CD4-positive, alpha-beta T cell treated with Interleukin-15 for 4 hours (primary cell): ENCODE measurements at places on chromosomes 5 and 9.

DNA sequence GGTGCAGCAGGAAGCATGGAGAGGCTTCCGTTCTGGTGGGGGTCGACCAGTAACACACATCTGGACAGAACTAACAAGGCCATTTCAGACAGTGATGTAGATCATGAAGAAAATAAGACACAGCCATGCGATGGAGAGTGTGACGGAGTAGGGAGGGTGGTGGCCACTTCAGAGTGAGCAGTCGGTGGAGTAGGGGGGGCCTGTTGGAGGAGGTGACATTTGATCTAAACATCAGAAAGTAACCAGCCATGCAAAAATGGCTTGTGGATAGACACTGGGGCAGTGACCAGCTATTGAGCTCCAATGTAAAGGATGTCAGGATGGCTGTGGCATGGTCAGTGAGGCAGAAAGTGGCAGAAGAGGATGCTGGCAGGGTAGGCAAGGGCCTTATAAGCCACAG is 65.9 kb downstream of the PPARGC1B start:
- DNase-seq: no peak

DNA sequence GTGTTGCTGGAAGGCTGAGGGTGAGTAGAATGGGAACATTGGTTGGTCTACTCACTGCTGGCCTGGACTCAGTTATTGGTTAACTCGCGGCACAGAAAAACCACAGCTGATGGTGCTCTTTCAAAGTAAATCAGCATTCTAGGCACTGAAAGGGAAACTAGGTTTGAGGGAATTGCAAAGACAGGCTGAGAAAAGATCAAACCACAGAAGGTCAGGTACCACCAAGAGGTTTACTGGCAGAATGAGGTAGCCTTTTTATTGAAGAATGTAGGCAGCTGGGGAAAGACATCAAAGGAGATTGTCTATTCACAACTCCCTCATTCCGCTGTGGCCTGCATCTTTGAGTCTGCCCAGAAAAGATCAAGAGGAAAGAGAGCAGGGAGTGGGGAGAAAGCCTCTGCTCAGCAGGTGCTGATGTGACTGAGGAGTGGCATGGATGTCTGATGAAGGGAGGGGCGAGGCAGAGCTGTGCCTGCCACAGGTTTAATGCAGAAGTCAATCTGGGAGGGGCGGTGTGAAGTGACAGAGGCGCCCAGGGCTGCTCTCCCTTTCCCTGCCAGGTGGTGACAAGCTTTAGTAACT is 255.5 kb downstream of the MAN2A1 start:
- DNase-seq: no peak

GRCh38 chr9:129602598-129603415 is 18.1 kb downstream of the C9orf50 start:
- DNase-seq: no peak

GRCh38 chr5:80978772-80979317 is 18.7 kb downstream of the RASGRF2 start:
- DNase-seq: no peak

- no peak for DNase-seq
Measured at GRCh38 chr5:74081126-74081525, 455.1 kb downstream of the ARHGEF28 start.

GRCh38 chr9:272251-273213 is 57.9 kb downstream of the DOCK8 start:
- peak; percentile 88 for DNase-seq

- DNase-seq: no peak
Measured at GRCh38 chr9:135809166-135809565, 98.2 kb downstream of the CAMSAP1 start.

DNA sequence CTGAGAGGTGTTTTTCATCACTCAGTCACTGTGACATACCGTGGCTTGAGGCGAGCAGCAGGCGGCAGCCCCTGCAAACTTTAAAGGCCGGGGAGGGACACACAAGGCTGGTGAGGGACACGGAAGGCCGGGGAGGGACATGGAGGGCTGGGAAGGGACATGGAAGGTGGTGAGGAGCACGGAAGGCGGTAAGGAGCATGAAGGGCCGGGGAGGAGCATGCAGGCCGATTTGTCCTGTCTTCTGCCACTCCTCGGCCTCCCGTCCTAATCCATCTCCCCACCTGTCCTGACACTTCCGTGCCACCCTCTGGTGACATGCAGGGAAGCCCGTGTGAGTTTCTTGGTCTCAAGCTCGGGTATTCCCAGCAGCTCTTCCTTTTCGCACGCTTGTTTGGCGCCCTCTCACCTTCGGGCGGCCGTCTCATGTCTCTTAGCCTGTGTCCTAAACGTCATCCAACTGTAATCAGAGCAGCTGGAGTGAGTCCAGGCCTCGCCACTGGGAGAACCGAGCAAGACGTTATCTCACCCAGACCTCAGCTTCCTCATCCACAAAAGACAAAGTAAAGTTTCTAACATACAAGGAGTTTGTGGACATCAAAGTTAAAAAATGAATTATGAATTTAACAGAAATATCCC is 126.5 kb downstream of the MRPL36 start:
- DNase-seq: no peak

DNA sequence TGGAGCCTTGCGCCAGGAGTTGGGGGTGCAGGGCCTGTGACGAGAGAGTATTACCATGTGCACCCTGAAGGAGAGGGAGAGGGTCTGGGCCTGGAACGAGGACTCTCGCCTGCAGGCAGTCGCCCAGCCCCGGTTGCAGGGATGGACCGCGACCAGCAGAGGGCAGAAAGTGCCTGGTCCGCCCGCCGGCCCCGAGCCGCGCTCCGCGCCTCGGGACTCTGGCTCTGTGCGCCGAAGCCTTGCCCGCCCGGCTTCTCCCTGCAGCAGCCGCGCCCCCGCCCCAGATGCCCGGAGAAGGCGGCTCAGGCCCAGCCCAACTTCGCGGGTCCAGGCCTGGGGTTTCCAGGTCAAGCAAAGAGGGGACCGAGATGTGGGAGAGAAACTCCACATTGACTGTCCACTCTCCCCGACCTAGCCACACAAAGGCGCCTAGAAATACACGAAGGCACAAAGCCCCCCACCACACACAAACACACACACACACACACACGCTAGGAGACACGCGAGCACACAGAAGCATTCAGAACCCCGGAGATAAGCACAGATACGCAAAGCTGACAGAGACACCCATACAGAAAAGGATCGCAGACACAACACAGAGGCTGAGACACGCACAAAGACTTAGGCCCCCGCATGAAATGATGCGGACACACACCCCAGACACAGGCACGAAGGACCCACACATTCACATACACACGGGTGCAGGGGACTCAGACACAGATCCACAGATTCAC is 2.0 kb upstream of the LMX1B start:
- peak; percentile 63 for DNase-seq

- no peak for DNase-seq
Measured at GRCh38 chr5:31921852-31922305, 252.2 kb downstream of the GOLPH3 start.
